ENCODE measurements at places on chromosomes 11 and 22.

GRCh38 chr11:30381879-30382278 is 59.0 kb downstream of the ARL14EP start:
- DNase-seq, result no peak

GRCh38 chr22:33869946-33870345 is 50.3 kb downstream of the LARGE1 start:
- DNase-seq, result no peak

DNA sequence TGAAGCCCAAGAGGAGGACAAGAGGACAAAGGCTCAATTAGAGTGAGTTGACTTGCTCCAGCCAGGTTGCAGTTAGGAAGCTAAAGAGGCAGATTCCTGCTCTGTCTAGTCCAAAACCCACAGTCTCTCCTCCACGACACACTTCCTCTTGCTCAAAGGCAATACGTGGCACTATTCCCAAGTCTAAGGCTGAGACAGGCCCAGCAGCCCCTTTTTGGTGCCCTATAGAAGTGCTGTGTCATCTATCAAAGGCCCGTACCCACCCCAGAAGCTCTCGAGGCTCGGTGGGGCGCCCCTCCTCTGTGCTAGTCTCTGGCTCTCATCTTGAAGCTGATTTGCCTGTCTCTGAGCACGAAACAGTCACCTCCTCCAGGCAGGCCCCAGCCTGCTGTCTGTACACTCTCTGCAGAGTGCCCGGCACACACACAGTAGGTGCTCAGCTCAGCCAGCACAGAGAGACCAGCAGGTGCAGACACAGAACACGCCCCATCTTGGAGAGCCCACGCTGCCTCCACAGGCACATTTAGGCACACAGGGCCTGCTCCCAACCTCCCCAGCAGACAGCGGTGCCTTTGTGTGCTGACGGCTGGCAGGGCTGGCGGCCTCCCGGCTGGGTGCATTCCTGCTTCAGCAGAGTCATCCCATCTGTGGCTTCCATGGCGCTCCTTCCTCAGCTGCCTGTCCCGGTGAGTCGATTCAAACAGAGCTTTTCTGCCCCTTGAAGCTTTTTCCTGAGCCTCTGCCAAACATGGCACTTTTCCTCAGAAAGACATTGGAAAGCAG is 52.8 kb downstream of the MYH9 start:
- DNase-seq, result no peak

GRCh38 chr11:129639300-129639699 is 176.3 kb upstream of the TMEM45B start:
- peak; percentile 76 for DNase-seq

- no peak for DNase-seq
These were observed 27.6 kb downstream of the PLA2G6 start for GRCh38 chr22:38153821-38154562.
